ENCODE measurements at places on chromosomes 4 and X. TPM values are rescaled to one million over a fixed set of nuclear protein-coding genes. Genes with fewer than 3 reads are reported as not detected.

The USP17L22 gene
- not detected for polyA plus RNA-seq

The CYSLTR1 gene
- 20.5 TPM for polyA plus RNA-seq

The SPANXB1 gene
- not detected for polyA plus RNA-seq

The ANOS1 gene
- polyA plus RNA-seq, result not detected

The DGAT2L6 gene
- 0.13 TPM for polyA plus RNA-seq

The KLHL5 gene
- polyA plus RNA-seq, result 10.6 TPM

The TCP11X2 gene
- not detected for polyA plus RNA-seq

The SORCS2 gene
- not detected for polyA plus RNA-seq

The EXOSC9 gene
- polyA plus RNA-seq, result 81.0 TPM

The PNMA6A gene
- polyA plus RNA-seq, result not detected

The SMIM31 gene
- polyA plus RNA-seq, result not detected

The VCX2 gene
- not detected for polyA plus RNA-seq

The TENM3 gene
- 0.04 TPM for polyA plus RNA-seq

The NXF2 gene
- polyA plus RNA-seq, result not detected

The NXF2B gene
- not detected for polyA plus RNA-seq

The KDR gene
- polyA plus RNA-seq, result 0.04 TPM

The BTC gene
- not detected for polyA plus RNA-seq
